ENCODE measurements at places on chromosomes 1 and 21.

- DNase-seq, result no peak
Measured at GRCh38 chr21:44755227-44755626, 43.9 kb upstream of the TSPEAR start.

DNA sequence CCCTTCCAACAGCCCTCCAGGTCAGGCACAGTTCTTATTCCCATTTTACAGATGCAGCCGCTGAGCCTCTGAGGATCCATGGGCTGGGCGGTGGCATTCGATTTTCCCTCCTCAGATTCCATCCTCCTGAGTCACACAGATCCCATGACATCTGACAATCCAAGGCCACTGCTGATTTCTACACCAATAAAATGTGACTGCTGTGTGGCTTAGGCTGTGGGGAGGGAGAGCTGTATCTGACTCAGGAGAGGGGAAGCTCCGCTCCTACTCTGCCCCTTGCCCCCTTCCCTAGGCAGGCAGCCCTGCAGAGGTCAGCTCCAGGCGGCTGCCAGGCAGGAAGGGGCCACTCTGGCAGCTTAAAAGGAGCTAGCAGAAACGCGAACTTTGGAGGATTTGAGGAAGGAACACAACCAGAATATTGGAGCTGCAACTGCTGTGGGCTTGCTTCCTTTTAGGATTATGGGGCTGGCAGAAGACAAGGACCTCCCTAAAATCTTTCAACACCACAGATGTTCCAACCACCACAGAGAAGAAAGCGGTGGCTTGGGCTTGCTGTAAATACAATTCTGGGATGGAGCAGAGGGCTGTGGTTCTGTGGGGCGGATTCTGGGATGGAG, 50.0 kb downstream of the MRPL37 start:
- no peak for DNase-seq

GRCh38 chr21:39613041-39613934, 548 bp downstream of the B3GALT5 start:
- DNase-seq, result no peak

DNA sequence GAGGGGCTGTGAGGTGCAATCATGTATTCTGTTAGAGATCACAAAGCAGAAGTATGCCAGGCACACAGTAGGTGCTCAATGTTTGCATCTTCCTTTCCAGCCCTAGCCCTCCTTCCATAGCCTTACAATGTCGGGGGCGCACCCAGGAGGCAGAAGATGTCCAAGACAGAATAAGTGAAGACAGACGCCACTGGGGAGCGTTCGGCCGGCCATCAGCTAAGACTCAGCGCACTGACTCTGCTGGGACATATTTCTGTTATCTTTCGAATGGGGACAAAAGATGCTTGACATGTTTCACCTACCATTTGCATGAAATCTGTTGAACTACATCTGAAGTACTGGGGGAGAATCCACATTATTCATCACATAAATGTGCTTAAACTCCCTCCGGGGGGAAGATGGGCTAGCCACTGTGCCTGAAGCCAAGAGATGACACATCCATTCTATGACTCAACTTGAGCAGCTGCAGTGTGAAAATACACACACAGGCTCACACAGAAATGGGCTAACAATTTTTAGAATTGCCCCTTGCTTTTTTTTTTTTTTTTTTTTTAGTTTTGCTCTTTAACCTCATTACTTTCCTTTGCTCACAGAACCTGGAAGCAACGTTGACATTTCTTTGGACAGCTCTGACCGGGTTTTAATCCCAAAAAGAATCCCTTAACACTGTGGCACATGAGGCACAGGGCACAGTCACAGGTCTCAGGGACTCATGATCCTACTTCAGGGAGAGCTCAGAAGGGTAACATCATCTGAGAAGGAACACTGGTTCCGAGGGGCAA, 7.9 kb downstream of the TIAM1 start:
- DNase-seq, result peak; percentile 72

DNA sequence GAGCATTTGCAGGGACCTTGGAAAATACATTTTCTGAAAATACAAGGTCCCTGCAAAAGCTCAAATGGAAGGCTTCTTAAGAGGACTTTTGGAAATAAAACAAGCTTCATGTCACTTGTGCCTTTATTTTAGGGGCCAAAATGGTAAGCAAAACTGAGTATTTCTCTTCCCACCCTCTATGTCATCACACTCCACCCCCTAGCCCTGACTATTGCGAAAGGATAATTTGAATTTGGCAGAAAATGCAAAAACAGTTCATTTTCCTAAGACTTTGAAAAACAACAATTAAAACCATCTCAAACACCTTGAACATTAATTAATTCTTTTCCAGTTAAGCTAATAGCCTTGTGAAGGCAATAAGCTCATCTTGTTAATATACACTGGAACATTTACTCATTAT, 201.7 kb downstream of the TM2D1 start:
- DNase-seq, result no peak

- DNase-seq, result peak; percentile 88
Measured at GRCh38 chr1:1144122-1144842, 28.4 kb upstream of the C1orf159 start.

- no peak for DNase-seq
Measured at GRCh38 chr1:171754971-171755370, 13.1 kb upstream of the VAMP4 start.

DNA sequence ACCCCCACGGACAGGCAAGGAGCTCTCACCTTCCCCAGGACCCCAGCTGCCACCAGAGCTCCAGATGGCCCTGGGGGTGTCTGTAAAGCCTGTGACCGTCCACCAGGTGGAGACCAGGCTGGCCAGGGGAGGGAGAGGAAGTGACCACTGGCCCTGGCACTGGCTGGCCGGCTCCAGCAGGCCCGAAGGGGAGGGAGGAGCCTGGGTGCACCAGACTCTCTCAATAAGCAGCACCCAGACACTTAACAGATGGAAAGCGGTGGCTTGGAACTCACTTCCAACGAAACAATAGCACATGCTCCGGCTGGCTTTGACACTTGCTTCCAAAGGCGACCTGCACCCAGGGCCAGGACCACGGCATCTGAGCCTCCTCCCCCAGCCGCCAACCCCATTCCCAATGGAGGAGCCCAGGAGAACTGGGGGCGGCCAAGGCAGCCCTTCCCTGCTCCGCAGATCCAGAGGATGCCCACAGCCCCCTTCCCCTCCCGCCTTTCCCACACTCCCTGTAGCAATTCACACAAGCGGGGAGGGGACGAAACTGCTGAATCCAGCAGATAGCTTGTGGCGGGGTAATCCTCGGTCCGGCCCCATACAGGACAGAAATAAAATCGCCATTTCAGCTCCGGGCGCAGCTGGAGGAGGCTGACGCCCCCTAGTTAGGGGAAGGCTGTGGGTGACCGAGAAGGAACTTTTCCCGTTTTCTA, 742 bp upstream of the PDE9A start:
- DNase-seq, result no peak

- DNase-seq, result peak; percentile 10
Measured at GRCh38 chr1:213883618-213884017, 104.2 kb upstream of the PROX1 start.

DNA sequence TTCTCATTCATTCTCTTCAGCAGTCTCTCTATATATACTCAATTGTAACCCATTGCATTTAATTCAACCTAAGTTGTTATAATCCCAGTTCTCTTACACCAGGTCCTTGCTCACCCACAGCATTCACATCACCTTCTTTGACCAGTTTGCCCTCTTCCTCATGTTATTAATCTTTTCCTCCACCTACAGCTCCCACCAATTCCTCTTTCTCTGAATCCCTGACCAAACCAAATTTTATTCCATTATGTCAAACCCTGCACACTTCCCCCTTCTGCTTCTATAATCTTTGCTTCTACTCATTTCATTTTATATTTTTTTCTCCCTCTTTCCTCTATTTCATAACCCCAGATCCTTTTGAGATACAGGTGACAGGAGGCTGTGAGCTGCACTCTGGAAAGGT, 1.4 kb downstream of the CD1A start:
- DNase-seq, result no peak

DNA sequence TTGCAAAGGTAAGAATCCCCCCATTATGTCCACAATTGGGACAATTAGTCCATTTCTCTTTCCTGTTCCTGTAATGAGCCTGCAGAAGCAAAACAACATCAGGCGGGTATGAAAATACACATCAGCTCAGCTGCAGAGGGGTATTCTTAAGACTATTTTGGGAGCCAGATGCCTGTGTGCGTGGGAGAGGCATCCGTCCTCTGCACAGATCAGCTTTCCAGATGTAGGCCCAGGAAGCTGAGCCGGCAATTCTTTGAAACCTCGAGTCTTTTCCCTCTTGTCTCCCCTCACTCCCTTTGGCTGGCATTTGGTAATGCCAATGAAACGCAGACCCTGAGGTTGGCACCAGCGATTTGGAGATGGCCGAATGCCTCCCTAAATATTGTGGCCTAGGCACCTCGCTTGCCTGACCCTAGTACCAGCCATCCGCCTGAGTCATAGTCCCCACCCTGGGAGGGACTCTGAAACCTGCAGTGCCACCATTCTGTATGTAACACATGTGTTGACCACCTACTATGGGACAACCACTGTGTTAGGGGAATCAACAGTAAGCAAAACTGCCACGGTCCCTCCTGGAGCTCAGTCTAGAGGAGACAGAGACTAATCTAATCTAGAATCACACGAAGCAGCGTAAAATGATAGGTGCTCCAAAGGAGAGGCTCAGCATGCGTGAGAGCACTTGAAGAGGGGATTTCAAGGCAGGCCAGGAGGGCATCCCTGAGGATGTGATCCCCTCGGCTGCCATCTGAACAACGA, 603.0 kb downstream of the MATN1 start:
- DNase-seq, result no peak

DNA sequence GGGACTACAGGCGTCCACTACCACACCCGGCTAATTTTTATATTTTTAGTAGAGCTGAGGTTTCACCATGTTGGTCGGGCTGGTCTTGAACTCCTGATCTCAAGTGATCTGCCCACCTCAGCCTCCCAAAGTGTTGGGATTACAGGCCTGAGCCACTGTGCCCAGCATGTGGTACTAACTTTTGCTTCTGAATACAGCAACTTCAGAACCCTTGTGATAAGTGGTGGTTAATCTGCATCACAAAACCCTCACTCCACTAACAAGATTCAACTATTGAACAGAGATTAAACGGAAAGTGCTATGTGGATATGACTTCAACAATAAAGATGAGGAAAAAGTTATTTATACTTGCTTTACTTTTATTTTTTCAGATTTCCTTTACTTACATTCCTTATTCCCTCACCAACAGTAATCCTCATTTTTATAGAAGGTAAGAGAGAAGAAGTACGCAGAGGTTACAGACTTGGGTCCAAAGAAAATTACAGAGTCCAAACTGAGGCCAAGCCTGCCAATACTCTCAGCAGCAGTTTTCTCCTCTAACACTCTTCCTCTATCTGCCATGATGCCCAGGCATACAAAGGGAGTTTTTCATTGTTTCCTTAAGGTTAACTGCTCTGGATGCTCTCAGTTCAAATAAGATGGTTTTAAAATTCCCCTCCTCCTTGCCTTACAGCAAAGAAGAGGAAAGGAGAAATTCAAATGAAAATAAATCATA, 44.3 kb downstream of the SLC16A1 start:
- no peak for DNase-seq

DNA sequence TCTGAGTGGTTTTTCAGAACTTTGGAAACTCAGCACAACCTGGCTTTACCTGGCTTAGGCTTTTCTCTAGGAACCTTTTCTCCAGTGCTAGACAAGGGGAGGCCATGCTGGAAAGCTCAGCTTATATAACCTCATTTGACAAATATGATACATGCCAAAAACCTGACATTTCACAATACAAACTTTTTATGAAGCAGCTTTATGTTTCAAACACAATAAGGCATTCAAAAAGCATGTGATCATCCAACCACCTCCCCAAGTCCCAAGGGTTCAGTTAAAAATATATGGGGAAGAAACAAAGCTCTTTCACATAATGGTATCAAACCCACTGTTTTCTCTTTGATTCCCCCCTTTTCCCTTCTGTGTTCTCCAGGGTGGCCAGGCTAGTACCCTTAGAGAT, 63.7 kb downstream of the ZC3H11B start:
- no peak for DNase-seq

DNA sequence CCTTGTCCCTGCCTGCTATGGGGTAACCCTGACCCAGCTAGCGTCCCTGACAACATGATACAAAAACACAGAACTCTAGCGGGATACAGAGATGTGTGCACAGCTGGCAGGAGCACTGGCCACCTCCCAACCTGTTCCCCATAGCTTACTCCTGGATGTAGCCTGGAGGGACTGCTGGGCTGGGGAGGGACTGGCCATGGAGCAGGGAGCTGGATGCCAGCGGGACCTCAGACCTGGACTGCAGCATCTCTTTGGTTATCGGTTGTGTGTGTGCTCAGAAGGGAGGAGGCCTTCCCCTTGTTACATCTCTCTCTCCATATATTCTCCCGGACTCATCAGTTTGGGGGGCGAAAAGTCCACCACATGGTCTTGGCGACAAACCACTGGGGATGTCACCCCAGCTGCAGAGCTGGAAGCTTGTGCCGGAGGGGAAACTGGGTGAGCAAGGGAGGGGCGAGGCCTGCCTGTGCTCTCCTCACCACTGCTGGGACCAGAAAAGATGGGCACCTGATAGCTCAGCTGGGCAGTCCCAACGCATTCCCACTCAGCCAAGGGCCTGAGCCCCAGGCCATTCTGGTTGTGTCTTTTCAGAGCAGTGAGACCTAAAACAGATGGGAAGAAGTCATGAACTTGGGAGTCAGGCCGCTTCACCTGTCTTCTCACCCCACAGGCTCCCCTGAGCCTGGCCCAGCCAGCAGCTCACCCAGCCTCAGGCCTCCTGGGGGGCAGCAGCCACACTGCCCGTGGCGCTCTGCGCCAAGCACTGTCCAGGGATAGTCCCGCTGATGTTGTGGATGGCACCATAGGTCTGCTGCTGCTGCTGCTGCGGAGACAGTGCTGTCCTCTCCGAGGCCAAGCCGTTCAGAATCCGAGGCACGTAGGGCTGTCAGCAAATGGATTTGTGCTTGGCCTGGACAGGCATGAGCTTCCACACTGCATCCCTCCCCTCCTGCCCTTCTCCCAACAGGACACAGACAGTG, 35.6 kb downstream of the TMEM63A start:
- no peak for DNase-seq

- no peak for DNase-seq
Measured at GRCh38 chr21:45278156-45278911, 9.4 kb downstream of the POFUT2 start.

- peak; percentile 50 for DNase-seq
Measured at GRCh38 chr1:5390504-5390903, 601.7 kb downstream of the NPHP4 start.

- DNase-seq, result no peak
Measured at GRCh38 chr1:194929357-194929756, 1678.9 kb downstream of the KCNT2 start.

- no peak for DNase-seq
Measured at GRCh38 chr1:241711326-241711725, 59.2 kb downstream of the WDR64 start.

GRCh38 chr1:198333744-198334143, 176.9 kb downstream of the NEK7 start:
- DNase-seq, result no peak

DNA sequence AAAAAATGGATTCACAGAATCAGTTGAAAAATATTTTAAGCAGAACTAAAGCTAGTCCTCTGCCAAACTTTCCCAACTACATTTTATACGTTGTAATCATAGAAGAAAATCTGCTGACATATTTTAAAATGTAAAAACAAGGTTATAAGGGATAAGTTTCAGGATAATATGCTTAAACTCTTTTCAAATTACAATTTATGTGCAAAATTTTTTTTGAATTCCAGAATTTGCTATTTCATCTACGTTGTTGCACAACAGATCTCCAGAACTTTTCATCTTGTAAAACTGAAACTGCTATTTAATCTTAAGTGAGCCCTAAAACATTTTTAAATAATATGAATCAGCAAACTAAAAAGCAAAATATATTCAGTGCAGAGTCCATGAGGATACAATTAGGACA, 5.9 kb downstream of the EDEM3 start:
- DNase-seq, result no peak

GRCh38 chr1:182633657-182634281, 29.6 kb upstream of the RGS16 start:
- no peak for DNase-seq
